Fibroblast of villous mesenchyme (primary cell): ENCODE measurements at places on chromosomes 16 and 17. TPM values are rescaled to one million over a fixed set of nuclear protein-coding genes. Genes with fewer than 3 reads are reported as not detected.

- no peak for DNase-seq
These were observed 38.3 kb downstream of the REXO5 start for GRCh38 chr16:20844588-20844987.

DNA sequence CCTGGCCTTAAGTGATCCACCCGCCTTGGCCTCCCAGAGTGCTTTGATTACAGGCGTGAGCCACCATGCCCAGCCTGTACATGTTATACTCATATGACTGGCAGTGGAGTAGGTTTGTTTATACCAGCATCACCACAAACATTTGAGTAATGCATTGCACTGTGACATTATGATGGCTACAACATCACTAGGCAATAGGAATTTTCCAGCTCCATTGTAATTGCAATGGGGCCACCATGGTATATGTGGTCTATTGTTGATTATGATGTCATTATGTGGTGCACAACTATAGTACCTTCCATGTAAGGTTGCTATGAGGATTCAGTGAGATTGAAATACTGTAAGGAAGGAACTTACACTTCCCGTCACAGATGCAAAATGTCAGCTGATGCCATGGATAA, 168.9 kb downstream of the COPRS start:
- DNase-seq = peak; percentile 56

- DNase-seq = no peak
These were observed 21.1 kb downstream of the STH start for GRCh38 chr17:46020023-46020761.

DNA sequence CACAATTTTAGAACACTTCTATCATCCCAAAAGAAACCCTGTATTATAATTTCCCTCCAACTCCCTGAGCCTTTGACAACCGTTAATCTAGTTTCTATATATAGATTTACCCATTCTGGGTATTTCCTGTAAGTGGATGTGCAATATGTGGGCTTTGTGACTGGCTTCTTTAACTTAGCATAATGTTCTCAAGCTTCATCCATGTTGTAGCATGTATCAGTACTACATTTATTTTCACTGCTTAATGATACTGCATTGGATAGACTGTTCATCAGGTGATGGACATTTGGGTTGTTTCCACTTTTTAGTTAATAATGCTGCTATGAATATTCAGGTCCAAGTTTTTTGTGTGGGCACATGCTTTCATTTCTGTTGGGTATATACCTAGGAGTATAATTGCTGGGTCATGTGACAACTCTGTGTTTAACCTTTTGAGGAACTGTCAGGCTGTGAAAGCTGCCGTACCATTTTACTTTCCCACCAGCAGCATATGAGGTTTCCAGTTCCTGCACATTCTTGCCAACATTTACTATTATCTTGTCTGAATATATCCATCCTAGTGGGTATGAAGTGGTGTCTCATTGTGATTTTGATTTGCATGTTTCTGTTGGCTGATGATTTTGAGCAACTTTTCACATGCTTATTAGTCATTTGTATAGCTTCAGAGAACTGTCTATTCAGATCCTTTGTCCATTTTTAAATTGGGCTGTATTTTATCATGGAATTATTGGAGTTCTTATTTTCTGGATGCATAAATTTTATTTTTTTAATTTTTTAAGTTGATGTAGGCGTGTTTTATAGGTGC, 16.4 kb downstream of the REXO5 start:
- DNase-seq = no peak

GRCh38 chr17:6408276-6408675, 26.6 kb downstream of the AIPL1 start:
- DNase-seq = no peak

GRCh38 chr16:28863929-28864793, 518 bp downstream of the SH2B1 start:
- peak; percentile 53 for DNase-seq

GRCh38 chr17:51463353-51463752, 203.0 kb downstream of the UTP18 start:
- no peak for DNase-seq

DNA sequence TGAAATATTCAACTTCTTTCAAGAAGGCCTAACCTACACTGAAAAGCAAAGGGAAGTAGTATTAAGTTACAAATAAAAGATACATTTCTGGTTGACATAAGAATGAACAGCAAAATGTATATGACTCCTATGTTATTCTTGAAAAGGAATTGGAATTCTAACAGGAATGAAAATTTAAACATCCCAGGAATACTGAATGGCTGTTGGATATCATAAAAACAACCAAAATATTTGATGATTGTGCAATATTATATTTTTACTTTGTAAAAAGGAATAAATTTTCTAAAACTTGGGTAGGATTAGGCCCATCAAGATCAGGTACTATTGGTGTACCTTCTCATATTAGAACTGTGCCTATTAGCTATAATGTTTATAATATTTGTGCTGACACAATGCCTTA, 50.0 kb downstream of the CYB5B start:
- DNase-seq = no peak

- peak; percentile 63 for DNase-seq
These were observed at the start of gene UBTF for GRCh38 chr17:44219616-44220212. TSS of gene UBTF (minus strand) at chr17:44219675. CDS start at chr17:44218229, 1,446 bp downstream.

DNA sequence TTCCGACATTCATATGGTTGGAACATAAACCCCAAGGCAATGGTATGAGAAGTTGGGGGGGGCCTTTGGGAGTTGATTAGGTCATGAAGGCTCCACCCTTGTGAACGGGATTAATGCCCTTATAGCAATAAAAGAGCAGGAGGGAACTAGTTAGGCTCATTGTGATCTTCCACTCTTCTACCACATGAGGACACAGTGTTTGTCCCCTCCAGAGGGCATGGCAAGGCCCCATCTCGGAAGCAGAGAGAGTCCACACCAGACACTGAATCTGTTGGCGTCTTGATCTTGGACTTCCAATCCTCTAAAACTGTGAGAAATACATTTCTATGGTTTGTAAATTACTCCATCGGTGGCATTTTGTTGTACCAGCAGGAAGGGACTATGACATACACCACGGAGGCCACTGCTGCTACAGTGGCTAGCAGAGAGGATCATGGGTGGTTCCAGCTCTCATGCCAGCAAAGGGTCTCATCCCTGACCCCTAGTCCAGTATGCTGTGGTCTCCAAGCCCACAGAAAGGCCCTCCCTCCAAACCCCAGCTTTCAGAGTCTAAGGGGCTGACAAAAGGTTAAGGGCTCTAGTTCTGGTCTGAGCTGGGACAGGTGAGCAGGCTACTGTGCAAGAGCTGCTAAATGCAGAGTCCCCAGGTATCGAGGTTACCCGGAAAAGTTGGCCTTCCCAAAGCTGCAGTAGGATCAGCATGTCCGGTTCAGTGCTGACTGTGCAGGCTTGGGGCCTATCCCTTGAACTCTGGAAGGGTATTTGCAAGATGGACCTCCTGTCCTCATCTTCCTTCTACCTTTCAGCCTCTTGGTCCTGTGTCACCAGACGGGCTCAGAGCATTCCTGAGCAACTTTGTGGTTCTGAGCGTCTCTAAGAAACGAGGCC, 12.2 kb downstream of the CCR7 start:
- DNase-seq = peak; percentile 28

GRCh38 chr17:41621916-41622315, 2.5 kb downstream of the KRT17 start:
- DNase-seq = no peak

DNA sequence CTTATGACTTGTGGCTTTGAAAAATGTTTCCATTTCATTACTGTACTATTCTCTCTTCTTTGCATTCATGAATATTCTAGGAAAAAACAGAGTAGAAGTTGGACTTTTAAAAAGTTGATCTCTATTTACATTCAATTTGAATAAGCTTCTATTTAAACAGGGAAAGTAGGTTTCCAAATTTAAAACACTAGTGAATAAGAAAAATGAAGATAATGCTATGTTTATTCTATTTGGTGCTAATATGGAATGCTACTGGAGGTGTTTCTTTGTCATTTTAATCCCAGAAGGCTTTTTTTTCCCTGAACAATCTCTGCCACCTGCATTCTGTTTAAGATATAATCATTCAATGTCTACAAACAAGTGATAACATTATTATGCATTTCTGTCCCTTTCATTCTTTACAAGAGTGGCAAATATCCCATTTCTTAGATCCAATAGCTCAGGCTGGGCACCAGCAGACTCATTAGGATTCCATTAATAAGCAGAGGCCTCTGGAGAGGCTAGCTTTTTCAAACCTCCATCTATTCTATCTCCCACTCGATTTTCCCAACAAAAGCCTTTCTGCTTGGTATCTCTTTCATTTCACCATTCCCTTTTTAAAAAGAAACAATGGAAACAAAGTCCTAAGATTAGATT, 1001.6 kb upstream of the CDH8 start:
- DNase-seq = no peak

GRCh38 chr17:31532081-31532480, 140.6 kb downstream of the RAB11FIP4 start:
- no peak for DNase-seq

- peak; percentile 61 for DNase-seq
These were observed 1.7 kb upstream of the AARS1 start for GRCh38 chr16:70290949-70291519.

- DNase-seq = no peak
These were observed 1.6 kb downstream of the ALG1 start for GRCh38 chr16:5073279-5073629.

DNA sequence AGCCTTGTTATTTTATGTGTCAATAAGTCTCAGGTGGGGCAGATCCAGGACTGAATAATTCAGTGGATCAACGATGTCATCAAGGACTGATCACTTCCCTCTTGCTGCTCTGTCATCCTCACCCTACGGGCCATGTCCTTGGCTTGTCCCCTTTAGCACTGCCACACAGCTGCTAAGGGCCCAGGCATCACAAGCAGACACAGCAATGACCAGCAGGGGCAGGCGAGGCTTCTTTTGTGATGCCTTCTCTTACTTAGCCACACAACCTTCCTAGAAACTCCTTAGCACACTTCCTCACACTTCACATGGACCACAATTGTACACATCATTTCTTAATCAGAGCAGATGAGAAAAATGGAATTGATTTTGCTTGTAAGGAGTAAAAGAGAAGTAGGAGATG, 356.3 kb upstream of the SOX9 start:
- no peak for DNase-seq

DNA sequence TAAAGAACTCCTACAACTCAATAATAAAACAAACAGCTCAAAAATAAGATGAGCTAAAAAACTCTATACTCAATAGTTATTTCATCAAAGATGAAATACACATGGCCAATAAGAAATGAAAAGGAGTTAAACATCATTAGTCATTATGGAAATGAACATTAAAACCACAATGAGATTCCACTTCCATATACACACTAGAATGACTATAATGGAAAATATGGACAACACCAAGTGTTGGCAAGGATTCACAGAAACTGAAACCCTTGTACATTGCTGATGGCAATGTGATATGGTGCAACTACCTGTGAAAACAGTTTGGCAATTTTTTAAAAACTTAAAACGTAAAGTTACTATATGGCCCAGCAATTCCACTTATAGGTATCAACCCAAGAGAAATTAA, 91.4 kb downstream of the GRIN2A start:
- DNase-seq = no peak

GRCh38 chr17:68576137-68576536, 25.0 kb downstream of the FAM20A start:
- no peak for DNase-seq

- DNase-seq = peak; percentile 96
These were observed 25.3 kb downstream of the G6PC3 start for GRCh38 chr17:44095647-44096496.

DNA sequence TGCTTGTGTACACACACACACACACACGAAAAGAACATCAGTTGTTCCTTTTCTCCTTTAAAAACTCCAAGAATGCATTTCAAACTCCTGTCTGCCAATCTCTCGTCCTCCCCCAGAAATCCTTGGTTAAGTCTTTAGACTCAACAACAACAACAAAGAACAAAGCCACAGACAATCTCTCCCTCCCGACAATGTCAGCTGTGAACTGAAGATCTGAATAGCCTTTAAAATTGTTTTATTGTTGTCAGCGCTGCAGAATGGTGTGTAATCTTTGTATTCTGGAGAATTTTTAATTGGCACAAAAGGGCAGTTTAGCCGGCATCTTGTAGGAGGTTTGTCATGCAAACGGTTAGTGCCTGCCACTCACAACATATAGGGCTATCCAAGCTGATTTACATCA, 219.5 kb downstream of the MSI2 start:
- no peak for DNase-seq

DNA sequence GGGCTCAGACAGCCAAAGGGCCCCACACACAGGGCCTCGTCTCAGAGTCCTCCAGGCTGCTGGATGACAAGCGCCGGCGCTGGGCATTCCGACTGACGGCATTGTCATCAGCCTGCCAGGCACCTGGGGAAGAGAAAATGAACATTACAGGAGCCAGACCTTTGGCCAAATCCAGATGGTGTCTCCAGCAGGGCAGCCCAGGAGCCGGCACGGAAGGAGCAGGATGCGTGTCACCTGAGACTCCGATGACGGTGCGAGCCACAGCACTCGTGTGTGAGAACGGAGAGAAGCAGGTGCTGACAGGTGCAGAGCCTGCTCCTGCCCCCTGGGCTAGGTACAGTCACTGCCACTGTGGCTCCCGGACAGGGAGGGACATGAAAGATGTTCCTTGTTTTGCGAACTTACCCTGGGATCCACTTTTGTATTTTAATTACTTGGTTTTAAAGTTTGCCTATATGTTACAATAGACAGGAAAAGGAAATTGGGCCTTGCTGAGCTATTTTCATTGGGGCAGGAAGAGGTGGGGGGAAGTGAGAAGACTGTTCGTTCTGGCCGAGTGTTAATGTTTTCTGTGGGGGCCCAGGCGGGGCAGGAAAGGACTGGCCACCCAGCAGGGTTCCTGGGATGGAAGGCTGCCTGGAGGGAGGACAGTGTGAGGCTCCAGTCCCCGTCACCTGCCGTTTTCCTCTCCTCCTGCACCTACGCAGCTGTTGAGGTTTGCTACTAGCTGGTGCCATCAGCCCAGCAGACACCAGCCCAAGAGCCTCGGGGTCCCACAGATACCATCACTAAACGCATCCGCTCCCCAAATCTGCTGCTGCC, 4.4 kb upstream of the FOXJ1 start:
- no peak for DNase-seq

DNA sequence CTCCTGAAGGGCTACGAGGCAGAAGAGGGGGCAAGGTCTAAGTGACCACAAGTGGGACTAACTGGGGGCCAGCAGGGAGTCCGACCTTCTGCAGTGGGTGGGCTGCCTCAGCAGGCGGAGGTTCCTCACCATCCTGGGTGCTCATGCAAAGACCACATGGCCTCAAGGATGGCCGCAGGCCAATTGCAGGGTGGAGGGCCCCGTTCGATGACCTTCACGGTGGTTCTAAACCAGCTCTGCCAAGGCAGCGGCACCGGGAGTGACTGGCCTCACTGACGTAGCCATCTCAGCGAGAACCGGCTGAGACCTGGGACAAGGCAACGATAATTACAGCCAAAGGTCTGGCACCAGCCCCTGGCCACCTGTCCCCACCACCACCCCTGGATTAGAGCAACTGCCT, 5.7 kb downstream of the SMIM5 start:
- DNase-seq = no peak

IL17C gene
- total RNA-seq = not detected in 2 replicates

KCNJ2 gene
- total RNA-seq = 0.64 and 0.86 TPM in 2 replicates

PABPN1L gene
- total RNA-seq = not detected in 2 replicates

PYY gene
- not detected in 2 replicates for total RNA-seq

CPNE7 gene
- total RNA-seq = 9.5 and 10.0 TPM in 2 replicates

ELMO3 gene
- total RNA-seq = 0.43 and 0.64 TPM in 2 replicates

MGAT5B gene
- 0.32 and 0.43 TPM in 2 replicates for total RNA-seq

C1QL1 gene
- total RNA-seq = 0.43 and 0.97 TPM in 2 replicates
